CD4-positive, alpha-beta T cell treated with Interleukin-4 for 4 hours (primary cell): ENCODE measurements at places on chromosomes 6 and 20.

- no peak for DNase-seq
Measured at GRCh38 chr6:960356-960755, 267.4 kb upstream of the EXOC2 start.

DNA sequence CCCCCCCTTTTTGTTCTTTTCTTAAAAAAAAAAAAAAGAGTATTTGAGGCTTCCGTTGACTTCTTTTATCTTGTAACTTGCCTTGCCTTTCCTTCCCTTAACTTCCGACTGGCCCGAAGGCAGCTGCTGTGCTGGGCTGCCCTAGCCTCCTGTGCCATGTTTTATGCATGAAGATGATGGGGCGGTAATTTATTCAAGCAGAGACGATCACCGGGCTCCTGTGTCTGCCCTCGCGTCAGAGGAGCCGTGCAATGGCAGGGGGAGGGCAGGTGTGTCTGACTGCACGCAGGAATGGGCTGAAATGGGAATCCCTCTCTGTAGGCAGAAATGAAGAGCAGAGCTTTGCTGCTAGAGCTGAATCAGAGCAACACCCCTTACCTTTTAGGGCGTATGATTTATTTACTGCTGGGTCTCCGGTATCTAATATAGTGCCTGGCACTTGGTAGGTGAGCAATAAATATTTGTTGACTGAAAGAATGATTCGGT is 106.3 kb upstream of the RIPOR2 start:
- peak; percentile 68 for DNase-seq

DNA sequence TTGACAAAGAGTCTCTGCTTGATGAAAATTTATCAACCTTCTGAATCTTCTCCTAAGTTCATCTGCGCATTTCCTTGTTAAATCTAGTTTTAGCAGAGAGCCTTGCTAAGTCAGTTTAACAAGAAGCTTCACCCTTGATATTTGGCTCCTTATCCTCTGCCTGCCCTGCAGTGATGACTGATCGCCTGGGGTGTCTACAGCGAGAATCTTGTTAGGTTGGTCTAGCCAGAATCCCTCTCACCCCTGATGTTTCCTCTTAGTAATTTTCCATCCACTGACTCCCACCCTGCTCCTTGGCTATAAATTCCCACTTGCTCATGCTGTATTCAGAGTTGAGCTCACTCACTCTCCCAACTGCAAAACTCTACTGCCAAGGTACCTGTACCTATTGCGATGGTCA is 114.1 kb downstream of the TENT5A start:
- no peak for DNase-seq

GRCh38 chr6:72212686-72213085 is 326.3 kb downstream of the RIMS1 start:
- DNase-seq, result no peak

GRCh38 chr6:34027939-34028441 is 117.9 kb downstream of the GRM4 start:
- no peak for DNase-seq

- no peak for DNase-seq
Measured at GRCh38 chr6:36419310-36419709, 23.3 kb downstream of the PXT1 start.

DNA sequence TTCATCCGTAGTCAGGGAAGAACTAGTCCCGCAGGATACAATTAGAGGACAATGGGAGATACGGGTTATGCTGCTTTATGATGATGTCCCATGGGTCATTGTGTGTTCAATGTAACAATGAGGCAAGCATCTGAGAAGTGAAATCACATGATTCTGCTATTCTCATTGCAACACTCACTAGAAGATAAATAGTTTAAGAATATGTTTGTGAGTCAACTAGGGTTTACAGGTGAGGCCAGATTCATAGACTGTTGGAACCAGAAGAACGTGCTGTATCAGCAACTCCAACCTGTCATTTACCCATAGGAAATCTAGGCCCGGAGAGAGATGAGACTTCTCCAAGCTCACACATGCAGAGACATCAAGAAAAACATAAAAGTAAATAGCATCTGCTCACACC is 80.8 kb downstream of the SCML4 start:
- no peak for DNase-seq

DNA sequence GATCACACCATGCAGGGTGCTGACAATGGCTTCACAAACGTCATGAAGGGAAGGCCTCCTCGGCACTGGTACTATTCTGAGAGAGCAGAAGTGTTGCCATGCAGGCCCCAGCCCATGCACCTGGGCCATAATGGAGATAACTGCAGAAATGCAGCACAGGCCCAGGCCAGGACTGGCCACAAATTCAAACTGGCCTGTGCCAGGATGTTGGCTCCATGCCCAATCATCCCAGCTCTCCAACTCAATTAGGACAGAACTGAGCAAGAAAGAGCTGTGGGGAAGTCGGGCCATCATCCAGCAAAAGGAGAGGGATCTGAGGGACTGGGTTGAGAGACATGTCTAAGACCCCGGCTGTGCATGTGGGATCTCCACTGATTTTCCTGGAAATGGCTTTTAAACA is 48.9 kb upstream of the SYNDIG1 start:
- DNase-seq, result no peak

DNA sequence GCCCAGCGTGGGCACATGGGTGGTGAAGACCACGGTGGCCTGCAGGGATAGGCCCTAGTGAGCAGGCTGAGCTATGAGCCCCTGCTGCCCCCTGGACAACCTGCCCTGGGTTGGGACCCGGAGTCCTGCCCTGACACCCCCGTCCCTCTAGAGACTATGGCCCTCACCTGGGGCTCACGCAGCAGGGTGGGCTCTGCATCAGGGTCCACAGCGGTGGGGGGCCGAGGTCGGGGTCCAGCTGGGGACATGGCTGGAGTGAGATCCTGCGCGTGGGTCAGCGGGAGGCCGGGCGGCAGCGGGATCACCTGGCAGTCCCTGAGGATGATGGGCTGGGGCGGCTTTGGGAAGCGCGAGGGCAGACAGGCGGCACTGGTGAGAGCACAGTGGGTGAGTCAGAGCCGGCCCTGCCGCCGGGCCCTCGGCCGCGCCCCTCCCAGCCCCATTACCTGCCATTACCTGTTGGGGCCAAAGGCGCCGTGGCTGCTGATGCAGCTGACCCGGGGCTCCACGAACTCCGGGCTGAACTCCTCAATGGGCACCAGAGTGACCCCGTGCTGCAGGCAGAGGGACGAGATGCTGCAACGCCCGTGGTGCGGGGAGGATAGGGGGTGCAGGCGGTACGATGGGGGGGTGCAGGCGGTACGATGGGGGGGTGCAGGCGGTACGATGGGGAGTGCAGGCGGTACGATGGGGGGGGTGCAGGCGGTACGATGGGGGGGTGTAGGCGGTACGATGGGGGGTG is 27.9 kb downstream of the ADRM1 start:
- no peak for DNase-seq

DNA sequence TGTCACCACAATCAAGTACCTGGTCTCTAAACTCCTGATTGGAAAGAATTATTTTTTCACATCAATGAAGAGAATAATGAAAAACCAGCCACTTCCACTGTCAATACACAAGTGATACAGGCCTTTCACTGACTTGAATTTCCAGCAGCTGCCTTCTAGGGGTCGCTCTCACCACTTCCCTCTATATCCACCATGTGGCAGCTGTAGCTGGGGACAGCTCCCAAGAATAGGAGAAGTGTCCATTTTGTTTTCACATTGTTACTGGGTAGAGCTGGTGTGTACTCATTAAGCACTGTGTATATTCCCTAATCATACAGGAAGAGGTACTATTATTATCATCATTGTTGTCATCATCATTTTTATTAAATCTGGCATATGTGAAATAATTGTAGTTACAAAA is 438.4 kb upstream of the SPTLC3 start:
- no peak for DNase-seq

DNA sequence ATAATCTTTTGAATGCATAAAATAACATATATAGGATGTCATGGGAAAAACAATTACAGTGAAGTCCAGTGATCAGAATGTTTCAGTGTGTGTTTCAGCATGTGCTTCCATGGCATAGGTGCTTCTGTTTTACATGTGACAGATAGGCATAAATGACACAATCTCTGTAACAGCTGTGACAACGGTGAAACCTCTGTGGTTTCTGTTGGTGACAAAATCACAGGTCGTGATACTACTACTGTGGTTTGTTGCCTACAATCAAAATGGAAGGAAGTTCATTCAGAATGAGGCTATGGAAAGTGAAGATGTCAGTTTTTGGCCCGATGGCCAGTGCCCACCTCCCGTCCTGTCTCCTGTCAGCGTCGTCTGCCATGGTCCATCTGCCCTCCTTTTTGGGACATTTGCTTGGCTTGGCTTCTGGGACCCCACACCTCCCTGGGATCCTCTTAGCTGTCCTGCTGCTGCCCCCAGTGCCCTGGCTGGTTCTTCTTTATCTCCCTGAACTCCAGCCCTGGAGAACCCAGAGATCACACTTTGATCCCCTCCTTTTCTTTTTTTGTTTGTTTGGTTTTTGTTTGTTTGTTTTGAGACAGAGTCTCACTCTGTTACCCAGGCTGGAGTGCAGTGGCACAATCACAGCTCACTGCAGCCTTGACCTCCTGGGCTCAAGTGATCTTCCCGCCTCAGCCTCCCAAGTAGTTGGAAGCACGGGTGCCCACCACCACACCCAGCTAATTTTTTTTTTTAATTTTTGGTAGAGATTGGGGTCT is 79.3 kb upstream of the NAA20 start:
- no peak for DNase-seq

DNA sequence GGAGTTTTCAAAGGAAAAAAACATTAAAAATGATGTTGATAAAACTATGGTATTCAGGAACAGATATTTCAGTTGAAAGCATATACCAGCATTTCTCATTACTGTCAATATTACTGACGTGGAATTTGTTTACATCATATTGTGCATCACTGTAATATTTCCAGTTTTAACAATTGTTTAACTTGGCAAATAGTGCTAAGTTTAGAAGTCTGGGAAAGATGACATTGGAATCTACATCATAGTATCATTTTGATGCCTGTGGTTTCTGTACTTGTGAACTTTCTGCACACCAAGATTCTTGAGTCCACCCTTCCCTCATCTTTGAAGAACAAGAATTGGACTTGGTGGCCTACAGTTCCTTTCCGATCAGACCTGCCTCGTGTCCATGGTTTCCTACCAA is 98.1 kb downstream of the RALGAPA2 start:
- no peak for DNase-seq

- DNase-seq, result no peak
Measured at GRCh38 chr6:28803337-28803709, 120.5 kb downstream of the TRIM27 start.

DNA sequence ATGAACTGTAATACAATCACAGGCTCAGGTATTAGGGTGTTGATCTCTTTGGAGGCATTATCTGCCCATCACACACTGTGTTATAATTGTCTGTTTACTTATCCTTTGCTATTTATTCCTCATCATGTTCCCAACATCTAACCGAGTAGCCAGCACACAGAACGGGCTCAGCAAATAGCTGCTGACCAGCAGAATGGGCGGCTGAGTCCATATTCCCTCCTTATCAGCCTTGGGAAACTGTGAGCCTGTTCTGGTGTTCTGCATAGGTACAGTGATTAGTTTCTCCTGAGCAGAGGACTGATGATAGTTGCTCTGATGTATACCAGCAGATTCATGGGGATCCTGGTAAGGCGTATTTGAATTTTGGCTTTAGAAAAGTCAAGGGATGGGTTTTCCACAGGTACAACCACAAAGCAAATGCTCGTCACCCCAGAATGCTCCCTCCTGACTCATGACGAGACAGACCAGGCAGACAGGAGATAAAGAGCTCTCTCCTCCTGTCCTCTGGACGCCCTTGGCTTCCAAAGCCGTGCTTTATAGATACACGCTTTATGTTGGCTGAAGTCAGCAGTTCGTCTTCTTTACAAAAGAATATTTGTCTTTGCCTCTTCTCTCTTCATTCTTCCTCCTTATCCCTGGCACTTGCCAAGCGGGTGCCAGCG is 166.7 kb downstream of the TTLL2 start:
- no peak for DNase-seq

- DNase-seq, result no peak
Measured at GRCh38 chr20:51345601-51346101, 196.9 kb downstream of the NFATC2 start.

- no peak for DNase-seq
Measured at GRCh38 chr20:49543071-49543857, 24.7 kb downstream of the PTGIS start.

GRCh38 chr6:142218446-142218845 is 71.4 kb downstream of the VTA1 start:
- no peak for DNase-seq

GRCh38 chr6:134097114-134097707 is 44.8 kb upstream of the SLC2A12 start:
- peak; percentile 67 for DNase-seq

DNA sequence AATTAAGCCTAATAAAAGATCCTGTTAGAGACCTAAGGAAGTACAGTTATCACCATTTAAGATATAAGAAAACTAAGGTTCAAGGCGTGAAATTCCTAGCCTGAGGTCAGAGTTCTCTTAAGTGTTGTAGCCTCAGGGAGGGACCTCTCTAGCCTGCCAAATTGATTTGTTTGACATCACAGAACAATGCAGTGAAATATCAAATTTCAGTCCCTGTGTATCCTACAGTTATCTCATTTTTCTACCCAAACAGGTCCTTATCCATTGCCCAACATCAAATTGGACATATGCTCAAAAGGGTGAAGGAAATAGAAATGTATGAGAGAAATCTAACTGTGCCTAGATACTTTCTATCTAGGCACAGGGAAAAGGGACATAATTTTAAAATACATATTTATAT is 63.0 kb downstream of the NCOA7 start:
- no peak for DNase-seq

GRCh38 chr6:347232-347631 is 44.3 kb upstream of the IRF4 start:
- DNase-seq, result no peak

- no peak for DNase-seq
Measured at GRCh38 chr20:48794360-48794759, 33.4 kb downstream of the PREX1 start.

DNA sequence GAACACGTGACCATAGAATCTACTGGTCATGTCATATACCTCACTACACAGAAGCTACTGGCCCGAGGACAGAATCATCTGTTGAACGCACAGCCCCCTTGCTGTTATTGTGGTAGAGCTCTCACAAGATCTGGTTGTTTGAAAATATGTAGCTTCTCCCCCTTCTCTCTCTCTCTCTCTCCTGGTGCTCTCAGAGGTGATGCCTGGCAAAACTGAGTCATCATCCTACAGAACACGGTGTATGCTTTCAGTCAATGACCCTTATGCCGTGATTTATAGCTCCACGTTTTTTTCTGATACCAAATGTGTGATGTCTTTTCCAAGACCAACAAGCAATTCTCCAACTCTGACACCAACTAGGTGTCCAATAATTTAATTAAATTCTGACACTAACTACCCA is 13.0 kb upstream of the RBM24 start:
- DNase-seq, result no peak

DNA sequence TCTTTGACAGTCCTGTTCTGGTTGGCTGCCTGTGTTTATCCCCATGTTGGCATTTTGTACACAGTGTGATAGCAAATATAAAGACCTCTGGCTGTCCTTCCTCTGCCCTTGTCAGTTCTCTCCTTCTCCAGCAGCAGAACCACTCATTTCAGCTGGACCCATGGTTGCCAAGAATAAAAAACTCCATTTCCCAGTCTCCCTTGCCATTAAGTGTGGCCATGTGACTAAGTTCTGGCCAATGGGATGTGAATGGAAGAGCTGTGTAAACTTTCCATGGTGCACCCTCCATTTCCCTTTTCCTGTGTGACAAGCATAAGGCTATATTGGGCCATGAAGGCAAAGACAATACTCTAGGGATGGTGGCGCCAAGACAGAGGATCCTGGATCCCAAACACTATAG is 78.4 kb upstream of the TBC1D7 start:
- no peak for DNase-seq

GRCh38 chr6:43426928-43427405 is 374 bp upstream of the ABCC10 start:
- no peak for DNase-seq

GRCh38 chr20:13277663-13278295 is 56.7 kb downstream of the ISM1 start:
- no peak for DNase-seq
